ENCODE measurements at places on chromosomes 7 and 10.

DNA sequence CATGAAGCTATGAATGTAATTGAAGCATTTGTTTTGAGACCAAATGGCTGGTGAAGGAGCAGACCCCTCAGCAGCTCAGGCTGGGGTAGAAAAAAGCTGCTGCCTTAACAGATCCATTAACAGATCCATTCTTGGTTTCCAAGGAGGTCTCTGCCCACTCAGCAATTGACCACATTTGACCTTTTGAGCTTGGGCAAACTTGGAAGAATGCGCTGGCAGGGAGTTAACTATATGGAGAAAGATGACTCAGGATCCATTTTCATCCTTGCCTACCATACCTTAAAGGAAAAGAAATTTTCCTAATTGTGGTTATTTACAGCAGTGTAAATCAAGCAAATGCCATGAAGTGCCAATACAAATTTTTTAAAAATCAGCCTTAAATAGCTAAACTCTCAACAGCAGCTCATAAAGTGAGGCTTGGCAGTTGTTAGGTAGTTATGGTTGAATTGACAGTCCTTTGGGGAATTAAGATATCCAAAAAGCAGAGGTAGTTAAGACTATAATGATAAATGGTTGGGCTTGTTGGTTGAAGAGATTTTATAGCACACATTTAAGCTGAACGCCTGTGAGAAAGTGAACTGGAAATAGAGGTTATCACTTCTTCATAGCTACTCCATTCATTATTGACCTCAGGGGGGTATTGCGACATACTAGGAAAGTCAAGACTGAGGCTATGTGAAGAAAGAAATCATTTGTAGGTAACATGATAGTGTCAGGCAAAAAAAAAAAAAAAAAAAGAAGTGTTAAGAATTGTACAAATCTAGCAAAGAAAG, 83.9 kb downstream of the MKX start:
- no peaks in the 10 kb centered on the region for H3K4me1 ChIP-seq
- H3K27ac ChIP-seq = no peak overlapping the region
- no peaks in the 10 kb centered on the region for H3K27me3 ChIP-seq
- no peak overlapping the region for H3K4me3 ChIP-seq
- DNase-seq = no peak

DNA sequence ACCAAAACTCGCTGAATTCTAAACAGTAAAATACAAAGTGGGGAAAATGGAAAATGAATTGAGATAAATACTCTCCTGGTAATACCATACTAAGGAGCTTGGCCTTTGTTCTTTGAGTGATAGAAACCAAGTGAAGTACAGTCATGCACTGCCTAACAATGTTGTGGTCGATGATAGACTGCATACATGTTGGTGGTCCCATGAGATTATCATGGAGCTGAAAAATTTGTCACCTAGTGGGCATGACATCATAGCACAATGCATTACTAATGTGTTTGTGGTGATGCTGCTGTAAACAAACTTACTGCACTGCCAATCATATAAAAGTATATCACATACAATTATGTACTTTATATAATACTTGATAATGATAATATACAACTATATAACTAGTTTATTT, 419.1 kb downstream of the ARL4A start:
- H3K36me3 ChIP-seq = no peaks in the 10 kb centered on the region
- H3K27ac ChIP-seq = no peak overlapping the region
- no peaks in the 10 kb centered on the region for H3K27me3 ChIP-seq
- no peak for DNase-seq

- no peaks in the 10 kb centered on the region for H3K27me3 ChIP-seq
- H3K4me3 ChIP-seq = no peak overlapping the region
- H3K36me3 ChIP-seq = no peaks in the 10 kb centered on the region
- H3K27ac ChIP-seq = no peak overlapping the region
- H3K4me1 ChIP-seq = peaks cover 25% of the 10 kb centered on the region
Observed at GRCh38 chr10:132524443-132525285, 12.9 kb upstream of the INPP5A start.

GRCh38 chr7:27139334-27140125, 4.0 kb downstream of the HOXA5 start:
- H3K27ac ChIP-seq = no peak overlapping the region
- no peaks in the 10 kb centered on the region for H3K27me3 ChIP-seq
- peaks cover 9% of the 10 kb centered on the region for H3K36me3 ChIP-seq
- H3K4me1 ChIP-seq = peaks cover 8% of the 10 kb centered on the region

DNA sequence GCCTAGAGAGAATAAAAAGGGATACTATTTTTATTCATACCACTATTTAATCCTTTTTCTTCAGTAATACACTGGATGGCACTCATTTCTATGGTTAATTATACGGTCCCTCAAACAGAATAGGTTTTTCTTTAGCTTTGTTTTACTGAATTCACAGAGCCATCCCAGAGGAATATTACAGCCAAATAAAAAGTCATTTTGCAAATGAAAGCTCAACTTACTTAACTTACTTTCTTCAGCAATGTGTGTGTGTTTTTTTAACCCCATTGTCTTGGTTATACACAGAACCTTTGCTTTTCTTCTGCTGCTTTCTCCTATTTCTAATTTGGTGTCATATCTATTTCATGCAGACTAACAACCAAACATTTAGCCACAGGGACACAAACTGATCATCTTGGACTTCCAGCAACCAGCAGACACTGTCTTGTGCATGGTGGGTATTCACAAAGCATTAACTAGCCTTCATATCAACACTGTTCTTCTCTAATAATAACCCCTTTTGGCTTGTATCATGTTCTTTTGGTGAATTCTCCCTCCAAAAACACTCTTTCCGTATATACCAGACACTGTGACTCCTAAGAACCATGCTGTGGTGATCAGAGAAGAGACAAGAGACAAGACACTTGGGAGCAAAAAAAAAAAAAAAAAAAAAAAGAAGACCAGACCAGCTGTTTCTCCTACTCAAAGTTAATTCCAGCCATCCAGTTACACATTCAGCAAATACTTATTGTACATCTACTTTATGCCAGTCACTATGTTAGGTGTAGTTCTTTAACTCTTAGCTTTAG, 40.4 kb downstream of the PIP4K2A start:
- peaks cover 44% of the 10 kb centered on the region for H3K4me1 ChIP-seq
- DNase-seq = no peak
- H3K36me3 ChIP-seq = no peaks in the 10 kb centered on the region

DNA sequence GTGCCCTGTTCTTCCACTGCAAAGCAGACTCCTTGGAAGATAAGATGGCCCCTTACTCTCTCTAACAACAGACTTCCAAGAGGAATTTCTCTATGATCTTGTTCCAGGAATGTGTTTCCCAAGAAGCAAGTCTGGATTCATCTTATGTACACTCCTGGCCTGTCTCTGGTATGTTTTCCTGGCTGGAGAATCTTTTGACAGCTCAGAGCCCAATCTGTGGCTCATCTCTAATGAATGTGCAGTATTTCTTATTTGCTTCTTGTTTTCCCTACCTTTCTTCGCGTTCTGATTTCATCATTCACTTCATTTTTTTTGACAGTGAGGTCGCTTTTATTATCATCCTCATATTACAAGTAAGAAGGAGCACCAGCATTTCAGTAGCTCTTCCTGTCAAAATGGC, 53.0 kb upstream of the PITRM1 start:
- H3K4me1 ChIP-seq = peaks cover 18% of the 10 kb centered on the region
- no peaks in the 10 kb centered on the region for H3K36me3 ChIP-seq
- DNase-seq = no peak
- no peak overlapping the region for H3K4me3 ChIP-seq
- H3K27ac ChIP-seq = no peak overlapping the region
- no peaks in the 10 kb centered on the region for H3K27me3 ChIP-seq

DNA sequence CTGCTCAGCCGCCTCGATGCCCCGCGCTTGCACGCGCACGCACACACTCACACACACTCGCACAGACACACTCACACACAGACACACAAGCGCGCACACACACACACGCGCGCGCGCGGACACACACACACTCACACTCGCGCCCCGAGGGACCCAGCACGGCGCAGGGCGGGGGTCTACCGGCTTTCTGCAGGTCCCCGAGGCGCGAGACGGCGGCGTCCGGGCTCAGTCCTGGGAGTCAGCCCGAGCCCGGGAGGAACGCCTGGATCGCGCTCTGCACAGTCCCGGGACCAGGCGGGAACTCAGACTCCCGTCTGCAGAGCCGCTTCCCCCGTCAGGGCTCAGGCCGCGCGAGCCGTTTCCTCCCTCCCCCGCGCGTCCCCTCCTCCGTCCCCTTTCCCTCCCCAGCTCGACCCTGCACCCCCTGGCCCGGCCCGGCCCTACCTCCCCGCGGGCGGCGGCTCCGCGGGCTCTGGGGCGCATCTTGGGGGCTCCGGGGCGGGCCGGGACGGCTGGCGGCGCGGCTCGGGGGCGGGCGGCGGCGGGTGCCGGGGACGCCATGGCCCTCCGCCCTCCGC, 464 bp downstream of the DENND2A start:
- no peaks in the 10 kb centered on the region for H3K27me3 ChIP-seq
- H3K27ac ChIP-seq = peak overlapping the region; percentile 87

GRCh38 chr10:1579141-1579491, 158.2 kb downstream of the ADARB2 start:
- no peak overlapping the region for H3K27ac ChIP-seq
- H3K27me3 ChIP-seq = no peaks in the 10 kb centered on the region
- H3K4me3 ChIP-seq = no peak overlapping the region
- H3K36me3 ChIP-seq = no peaks in the 10 kb centered on the region
- H3K4me1 ChIP-seq = no peaks in the 10 kb centered on the region
- DNase-seq = no peak

- no peak overlapping the region for H3K4me3 ChIP-seq
- no peak for DNase-seq
- H3K4me1 ChIP-seq = peaks cover 30% of the 10 kb centered on the region
- H3K27me3 ChIP-seq = no peaks in the 10 kb centered on the region
Observed at GRCh38 chr10:63229161-63229560, 96.0 kb downstream of the NRBF2 start.

DNA sequence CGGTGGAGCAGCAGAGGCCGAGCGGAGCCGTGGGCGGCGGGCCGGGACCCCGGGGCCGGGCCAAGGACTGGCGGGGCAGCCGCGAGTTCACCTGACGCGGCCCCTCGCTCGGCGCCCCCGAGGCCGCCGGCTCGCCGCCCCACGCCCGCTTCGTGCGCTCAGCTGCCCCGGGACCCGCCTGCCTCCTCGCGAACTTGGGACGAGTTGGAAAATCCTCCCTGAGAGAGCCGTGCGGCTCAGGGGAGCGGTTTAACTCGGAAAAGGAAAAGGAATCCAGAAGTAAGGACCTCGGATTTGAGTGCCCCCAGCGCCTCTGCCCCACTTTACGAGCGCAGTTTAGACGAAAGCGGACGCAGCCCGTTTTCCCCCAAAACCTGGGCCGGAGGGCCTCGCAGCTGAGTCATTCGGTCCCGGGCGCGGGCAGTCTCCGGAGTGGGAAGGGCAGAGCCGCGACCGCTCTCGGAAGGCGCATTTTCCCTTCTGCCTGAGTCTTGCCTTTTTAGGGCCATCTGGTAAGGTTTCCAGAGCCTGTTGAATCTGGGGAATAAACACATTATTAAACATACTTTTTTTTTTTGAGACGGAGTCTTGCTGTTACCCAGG, 744 bp downstream of the CREM start:
- no peaks in the 10 kb centered on the region for H3K36me3 ChIP-seq
- no peaks in the 10 kb centered on the region for H3K27me3 ChIP-seq
- peak overlapping the region; percentile 100 for H3K27ac ChIP-seq
- peaks cover 45% of the 10 kb centered on the region for H3K4me1 ChIP-seq

GRCh38 chr10:74924251-74924963, 98.0 kb downstream of the KAT6B start:
- no peak overlapping the region for H3K4me3 ChIP-seq
- DNase-seq = no peak

DNA sequence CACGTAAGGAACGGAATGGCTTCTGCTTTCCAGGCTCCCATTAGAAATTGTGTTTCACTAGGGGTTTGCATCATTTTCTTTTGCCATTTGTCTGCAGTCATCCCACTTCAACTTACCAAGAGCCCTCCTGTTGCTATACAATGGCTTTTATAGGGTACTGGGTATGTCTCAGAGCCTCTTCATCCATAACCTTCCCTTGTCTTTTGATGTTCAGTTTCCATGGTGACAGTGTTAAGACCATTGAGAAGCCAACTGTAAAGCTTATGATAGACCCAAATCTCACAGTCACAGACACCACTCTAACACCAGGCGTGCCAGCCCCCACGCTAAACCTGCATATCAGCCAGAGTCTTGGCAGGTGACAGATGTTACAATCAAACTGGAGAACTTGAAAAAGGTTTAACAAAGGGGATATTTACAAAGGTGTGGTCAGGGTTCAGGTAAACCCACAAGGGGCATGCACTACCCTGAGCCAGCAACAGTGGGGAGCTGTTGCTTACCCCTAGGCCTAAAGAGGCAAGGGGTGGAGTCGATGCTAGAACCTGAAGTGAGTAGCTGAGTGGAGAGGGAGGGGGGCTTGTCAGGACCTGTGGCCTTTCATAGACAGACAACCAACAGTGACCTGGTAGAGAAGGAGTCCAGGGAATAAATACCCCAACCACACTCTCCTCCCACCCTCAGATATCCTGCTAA, 53.2 kb upstream of the ABLIM1 start:
- H3K27ac ChIP-seq = no peak overlapping the region
- no peaks in the 10 kb centered on the region for H3K36me3 ChIP-seq

DNA sequence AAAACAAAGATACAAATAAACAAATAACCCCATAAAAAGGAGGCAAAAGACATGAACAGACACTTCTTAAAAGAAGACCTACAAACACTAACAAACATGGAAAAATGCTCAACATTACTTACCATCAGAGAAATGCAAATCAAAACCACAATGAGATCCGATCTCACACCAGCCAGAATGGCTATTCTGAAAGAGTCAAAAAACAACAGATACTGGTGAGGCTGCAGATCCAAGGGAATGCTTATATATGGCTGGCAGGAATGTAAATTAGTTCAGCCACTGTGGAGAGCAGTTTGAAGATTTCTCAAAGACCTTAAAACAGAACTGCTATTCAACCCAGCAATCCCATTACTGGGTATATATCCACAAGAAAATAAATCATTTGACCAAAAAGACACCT, 80.4 kb upstream of the NRP1 start:
- DNase-seq = no peak
- no peaks in the 10 kb centered on the region for H3K27me3 ChIP-seq
- no peaks in the 10 kb centered on the region for H3K36me3 ChIP-seq
- H3K27ac ChIP-seq = no peak overlapping the region
- H3K4me3 ChIP-seq = no peak overlapping the region

DNA sequence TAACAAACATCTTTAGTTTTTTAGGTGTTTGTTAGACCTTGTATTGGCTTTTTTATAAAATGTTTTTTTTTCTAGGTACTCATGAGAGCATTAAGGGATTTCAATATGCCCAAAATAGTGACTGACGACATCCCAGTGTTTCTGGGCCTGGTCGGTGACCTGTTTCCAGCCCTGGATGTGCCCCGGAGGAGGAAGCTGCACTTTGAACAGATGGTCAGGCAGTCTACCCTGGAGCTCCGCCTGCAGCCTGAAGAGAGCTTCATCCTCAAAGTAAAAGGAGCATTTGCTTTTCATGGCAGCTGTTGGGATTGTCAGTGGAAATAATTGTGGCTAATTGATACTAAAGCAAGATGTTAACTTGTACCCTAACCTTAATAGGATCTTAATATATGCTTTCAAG, 161.5 kb downstream of the DNAH11 start:
- no peaks in the 10 kb centered on the region for H3K36me3 ChIP-seq
- H3K27ac ChIP-seq = no peak overlapping the region
- no peak for DNase-seq
- no peaks in the 10 kb centered on the region for H3K27me3 ChIP-seq

Measured in vagina (tissue), 2 donors.